ENCODE measurements at places on chromosomes 6 and 20.

DNA sequence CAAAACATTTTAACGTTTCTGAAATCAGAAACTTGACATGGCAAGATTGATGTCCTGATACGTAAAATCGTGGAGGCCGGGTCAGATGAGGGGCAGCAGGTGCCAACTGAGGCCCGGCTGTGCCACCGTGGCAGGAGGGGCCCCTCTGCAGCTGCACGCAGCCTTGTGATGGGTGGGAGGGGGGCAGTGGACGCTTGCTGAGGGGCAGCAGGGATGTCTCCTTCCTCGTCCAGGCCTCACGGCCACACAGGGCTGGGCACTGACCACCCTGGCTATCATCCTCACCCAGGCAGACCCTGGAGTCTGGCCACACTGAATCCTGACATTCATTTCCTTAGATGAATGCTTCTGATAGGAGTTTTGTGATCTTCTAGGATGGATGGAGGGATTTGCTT lies 114.7 kb downstream of the ERMARD start:
- no peak for DNase-seq

DNA sequence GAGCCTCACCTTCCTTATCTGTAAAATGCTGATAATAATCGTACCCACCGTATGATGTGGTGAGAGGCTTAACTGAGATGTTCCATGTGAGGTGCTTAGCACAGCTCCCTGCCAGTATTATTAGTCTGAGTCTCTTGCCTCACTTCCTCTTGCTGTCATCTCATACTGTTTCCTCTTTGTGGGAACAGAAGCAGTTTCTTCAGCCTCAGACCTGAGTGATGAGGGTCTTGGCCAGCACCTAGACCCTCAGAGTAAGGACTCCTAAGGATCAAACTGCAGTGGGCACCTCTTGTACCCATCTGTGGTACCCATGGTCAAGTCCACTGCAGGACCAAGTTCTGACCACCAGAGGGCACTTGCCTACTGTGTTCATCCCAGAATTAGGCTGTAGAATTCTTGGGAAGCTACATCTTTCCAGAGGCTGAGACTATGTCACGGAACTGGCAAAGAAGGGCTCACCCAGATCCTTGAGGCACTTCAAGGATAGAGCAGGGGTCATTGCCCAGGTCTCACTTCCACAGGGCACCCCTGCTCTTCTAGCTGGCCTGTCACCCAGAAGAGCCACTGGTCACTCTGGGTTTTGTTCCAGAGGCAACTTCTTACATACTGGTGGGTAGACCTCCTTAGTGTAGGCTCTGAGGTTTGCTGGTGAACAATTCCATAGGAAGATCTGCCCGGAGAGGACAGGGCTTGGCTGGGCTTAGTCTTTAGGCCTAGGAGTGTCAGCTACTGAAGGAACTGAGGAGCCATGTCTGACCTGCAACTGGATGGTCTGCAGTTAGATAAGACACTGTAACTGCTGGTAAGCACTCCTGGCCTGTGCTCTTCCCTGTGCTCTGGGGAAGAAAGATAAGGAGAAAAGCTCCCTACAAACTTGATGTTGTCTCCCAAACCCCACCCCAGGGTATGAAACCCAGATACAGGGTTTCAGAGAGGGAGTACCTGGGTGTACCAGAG lies 20.6 kb upstream of the SGK2 start:
- peak; percentile 50 for DNase-seq

GRCh38 chr6:84461461-84461860 lies 234.0 kb upstream of the CEP162 start:
- no peak for DNase-seq

DNA sequence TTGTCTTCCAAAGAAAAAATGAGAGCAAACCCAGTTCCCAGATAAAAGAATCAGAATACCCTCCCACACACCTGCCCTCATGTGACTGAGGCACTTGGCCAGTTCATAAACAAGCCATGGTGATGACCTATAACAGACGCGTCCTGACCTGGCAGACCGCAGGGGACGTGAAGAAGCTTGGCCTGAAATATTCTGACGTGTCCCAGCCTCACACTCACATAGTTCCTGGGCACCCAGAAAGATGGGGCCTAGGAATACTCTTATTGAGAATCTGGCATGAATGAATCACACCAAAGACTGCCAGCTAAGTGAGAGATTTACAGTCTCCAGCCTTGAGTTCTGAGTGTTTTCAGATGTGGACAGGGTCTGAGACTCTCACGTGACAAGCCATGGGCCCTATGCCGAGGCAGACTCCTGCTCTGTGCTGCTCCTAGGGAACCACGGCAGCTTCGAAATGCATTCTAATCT lies 17.2 kb upstream of the MAP3K4 start:
- no peak for DNase-seq

DNA sequence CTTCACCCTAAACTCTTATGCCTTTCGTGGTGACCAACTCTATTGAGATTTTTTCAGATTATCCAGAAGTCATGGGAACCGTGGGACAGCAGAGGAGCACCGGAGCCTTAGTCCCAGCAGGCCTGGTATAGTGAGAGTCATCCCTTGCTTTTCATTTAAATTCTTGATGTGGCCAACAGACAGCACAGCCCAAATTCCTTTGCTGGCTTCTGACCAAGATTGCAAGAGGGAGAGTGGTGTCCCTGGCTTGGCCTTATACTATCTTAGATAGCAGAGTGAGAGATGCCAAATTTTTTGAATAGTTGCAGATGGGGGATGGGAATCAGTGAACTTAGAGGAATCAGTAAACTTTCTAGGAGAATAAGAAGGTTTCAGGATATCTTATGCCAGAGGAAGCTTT lies 7.8 kb downstream of the STX11 start:
- no peak for DNase-seq

DNA sequence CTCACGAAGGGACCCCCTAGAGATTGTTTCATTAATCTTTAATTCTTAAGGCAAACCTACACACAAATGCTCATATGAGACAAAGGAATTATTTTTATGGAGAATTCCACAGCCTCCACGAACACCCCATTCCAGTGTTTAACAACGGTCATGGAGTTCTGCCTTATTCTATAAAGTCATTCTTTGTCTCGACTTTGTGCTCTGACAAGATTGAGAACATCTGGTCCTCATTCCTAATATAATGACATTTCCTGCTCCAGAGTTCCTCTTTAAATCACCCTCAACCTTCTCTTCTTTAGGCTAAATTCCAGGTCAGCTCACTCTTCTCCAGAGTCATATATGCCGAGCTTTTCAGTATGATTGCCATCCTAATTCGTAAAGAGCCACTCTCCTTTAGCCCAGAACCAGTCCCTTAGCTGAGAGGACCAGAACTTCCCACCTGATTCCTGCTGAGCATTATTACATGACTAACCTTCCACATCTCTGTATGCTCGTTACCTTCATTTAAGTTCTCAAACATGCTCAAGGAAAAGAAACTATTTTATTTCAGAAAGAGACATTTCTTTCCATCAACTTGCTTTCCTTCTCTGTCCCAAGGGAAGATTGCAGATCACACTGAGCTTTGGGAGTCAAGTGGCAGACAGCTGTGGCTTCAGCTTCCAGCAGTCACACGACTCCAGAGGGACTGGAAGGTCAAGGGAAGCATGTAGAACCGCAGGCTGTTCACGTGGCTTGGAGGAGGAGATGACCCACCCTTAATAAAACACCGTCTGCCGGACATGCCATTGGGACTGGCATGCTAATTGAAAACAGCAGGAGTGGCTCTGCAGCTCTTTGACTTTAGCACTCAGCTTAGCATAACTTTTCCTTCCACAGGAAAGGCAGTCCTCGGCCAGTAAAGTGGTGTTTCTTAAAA lies 467.1 kb upstream of the HSF2 start:
- no peak for DNase-seq

DNA sequence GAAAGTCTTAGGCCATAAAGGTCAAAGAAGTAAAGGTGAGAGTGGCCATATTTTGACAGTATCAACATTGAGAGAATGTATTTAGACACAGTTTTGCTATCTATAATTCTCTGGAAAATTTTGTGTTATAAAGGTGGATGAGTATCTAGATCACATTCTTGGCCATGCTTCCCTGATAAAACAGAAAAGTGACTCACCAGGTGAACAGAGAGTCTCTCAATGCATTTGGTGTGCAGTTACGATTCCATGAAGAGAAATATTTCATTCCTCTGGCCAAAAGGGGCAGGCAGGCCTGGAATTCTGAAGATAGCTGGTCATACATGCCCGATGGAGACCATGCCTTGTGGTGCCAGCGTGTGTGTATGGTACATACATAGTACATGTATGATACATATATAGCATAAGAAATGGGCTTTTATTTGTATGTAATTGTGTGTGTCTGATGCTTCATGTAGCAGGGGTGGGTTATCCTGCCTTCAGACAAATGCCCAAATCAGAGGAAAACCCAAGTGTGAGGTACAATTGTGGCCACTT lies 164.0 kb downstream of the SOBP start:
- DNase-seq = no peak

DNA sequence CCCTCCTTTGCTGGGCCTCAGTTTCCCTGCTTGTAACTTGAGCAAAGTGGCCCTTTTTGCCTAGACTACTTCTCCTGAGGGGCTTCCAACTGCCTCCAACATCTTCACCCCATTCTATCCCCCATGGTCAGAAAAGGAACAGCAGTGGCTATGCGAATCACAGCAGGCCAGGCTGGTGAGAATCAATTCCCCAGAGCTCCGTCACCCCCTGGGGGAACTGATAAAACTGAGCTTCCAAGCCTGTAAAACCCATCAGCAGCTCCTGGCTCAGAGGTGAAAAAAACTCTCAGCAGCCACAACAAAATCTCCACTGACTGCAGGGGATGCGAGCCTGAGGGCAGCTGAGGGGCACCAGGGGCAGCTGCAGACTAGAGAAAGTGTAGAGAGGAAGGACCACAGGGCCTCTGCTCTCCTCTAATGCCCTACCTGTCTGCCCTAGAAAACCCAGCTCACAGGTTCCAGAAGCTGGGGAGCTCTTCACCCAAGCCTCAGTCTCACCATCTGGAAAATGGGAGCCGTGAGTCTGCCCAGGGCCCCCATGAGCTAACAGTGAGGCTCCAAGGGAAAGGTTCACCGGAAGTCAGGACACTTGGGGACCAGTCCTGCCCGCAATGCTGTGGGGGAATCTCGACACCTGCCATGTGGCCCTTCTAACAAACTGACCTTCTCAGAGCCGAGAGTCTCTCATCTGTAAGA lies 120.6 kb downstream of the GRM4 start:
- DNase-seq = no peak

DNA sequence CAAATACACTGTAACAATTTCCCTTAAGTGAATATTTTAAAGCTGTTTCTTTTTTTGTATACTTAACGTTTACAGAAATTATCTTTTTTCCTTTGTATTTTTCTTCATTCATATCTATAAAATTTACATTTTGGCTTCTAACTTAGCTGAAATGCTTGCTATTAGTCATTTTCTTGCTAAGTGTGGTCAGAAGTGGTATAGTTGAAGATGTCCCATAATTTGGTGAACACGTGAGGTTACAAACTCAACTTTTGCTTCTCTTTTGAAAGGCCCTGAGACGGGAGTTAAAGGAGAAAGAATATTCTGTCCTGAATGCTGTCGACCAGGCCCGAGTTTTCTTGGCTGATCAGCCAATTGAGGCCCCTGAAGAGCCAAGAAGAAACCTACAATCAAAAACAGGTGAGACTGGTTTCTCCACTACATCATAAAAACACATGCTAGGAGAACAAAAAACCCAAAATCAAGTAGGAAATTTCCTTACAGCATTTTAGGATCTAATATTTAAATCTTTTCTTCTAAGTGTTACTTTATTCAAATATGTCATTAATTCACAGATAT lies 445.0 kb downstream of the UTRN start:
- no peak for DNase-seq

GRCh38 chr20:44728801-44729443 lies 13.8 kb downstream of the CCN5 start:
- no peak for DNase-seq

- no peak for DNase-seq
Observed at GRCh38 chr6:152268846-152269442, 368.2 kb downstream of the SYNE1 start.

DNA sequence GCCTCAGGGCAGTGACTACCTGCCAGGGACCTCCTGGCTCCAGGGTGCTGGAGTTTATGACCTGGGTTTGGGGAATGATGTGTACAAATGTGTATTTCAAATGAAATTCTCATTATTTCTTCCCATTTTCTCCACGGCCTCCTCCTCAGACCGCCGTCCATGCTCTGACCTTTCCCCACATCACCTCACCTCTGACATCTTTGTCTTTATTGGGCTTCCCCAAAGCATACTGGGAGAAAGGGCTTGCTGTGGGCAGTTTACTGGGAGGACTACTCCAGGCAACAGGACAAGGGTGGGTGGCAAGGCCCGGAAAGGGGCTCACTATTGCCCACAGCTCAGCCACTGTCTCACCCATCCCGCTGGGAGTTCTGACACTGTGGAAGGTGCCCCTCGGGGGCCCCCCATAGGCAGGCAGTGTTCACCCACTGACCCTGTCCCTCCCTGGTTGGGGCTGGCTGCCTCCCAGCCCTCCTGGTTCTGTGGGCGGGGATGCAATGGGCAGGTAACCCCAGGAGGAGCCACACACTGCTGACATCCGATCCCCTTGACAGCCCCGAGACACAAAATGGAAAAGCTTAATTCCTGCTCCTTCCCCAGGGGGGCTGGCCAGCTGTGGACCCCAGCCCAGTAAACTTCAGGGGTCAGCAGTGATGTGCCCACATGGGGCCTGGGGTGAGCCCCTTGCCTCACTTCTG lies 39.8 kb upstream of the CST7 start:
- DNase-seq = no peak

DNA sequence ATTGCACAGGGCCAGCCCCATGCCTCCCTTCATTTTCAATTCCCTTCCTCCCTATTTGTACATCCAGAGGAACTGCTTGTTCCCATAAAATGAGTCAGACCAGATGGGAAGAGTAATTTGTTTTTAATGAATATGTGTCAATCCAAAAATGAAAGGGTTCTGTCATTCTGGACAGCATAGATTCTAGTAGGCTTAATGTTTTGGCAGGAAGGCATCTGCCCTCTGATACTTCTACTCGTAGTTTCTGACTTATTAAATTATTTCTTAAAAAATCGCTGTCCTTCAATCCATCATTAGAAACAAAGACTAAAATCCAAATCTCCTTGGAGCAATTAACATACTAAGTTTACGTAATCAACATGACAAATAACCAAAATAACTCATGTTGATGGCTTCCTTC lies 665.5 kb downstream of the TENT5A start:
- no peak for DNase-seq

GRCh38 chr6:30002871-30003270 lies 58.2 kb upstream of the POLR1H start:
- no peak for DNase-seq

DNA sequence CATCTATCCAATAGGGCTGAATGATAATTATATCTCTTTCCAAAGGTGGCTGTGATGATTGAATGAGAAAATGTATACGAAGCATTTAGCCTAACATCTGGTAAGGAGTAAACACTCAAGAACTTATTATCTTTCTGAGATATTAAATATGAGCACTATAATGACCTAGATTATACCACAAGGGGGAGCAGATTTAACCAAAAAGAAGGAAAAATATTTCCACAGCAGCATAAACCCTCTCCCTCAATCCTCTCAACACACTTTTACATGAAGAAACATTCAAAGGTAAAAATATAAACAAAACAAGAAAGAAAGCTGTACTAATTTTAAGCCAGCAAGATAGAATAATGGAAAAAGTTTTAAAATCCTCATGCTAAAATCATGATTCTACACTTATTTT lies 68.4 kb downstream of the SHPRH start:
- DNase-seq = no peak

GRCh38 chr6:16483315-16483875 lies 245.0 kb downstream of the GMPR start:
- no peak for DNase-seq

- DNase-seq = no peak
Observed at GRCh38 chr6:109979033-109979921, 1.2 kb downstream of the GPR6 start.

- DNase-seq = no peak
Observed at GRCh38 chr6:105545228-105545920, 142.5 kb upstream of the PREP start.
